CD4-positive, alpha-beta T cell treated with Interleukin-17A for 1 hour (primary cell): ENCODE measurements at places on chromosomes 7 and 10.

DNA sequence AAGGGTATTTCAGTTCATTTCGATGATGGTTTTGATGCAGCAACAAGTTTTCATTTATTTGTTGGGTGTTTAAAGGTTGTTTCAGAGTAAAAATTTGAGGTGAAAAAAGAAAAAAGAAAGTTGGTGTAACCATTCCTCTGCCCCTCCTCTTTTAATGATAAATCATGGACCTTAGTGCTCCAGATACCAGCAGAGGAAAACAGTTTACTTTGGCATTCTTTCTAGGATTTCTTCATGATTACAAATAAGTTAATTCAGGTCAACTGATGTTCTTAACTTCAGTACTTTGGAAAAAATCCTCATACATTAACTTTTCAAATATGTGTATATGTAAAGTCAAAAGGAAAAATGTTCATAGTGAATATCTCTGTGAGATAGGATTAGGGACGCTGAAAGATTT lies 2.0 kb upstream of the RBP4 start:
- DNase-seq, result no peak

DNA sequence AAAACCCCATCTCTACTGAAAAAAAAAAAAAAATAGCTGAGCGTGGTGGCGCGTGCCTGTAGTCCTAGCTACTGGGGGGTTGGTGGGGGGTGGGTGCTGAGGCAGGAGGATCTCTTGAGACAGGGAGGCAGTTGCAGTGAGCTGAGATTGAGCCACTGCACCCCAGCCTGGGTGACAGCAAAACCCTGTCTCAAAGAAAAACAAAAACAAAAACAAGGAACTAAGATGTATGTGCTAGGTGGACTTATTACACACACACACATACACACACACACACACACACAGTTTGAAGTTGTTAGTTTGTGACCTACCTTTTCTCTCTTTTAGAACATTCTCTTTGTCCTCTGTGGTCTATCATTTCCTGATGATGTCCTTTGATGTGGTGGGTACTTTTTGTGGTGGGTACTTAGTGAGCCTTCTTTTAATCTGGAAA lies 53.5 kb downstream of the EXOC6 start:
- peak; percentile 85 for DNase-seq

- no peak for DNase-seq
Measured at GRCh38 chr10:5828725-5829124, 15.5 kb upstream of the GDI2 start.

DNA sequence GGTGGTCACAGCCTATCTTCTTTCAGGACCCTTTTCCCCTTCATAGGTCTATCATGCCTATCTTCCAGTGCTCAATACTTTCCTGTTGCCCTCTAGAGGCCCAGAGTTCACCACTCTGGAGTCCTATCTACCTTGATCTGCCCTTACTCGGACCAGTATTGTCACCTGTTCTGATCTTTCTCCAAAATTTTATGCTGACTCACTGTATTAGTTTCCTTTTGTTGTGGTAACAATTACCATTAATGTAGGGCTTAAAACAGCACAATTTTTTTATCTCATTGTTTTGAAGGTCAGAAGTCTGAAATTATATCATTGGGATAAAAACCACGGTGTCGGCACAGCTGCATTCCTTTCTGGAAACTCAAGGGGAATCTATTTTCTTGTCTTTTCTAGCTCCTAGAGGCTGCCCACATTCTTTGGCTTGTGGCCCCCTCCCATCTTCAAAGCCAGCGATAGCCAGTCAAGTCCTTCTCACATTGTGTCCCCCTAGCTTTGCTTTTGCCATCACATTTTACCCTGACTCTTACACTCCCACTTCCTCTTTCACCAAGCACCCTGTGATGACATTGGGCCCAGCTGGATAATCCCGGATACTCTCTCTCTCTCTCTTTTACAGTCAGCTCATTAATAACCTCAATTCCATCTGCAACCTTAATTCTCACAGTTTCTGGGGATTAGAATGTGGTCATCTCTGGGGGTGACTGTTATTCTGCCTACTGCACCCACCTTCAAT lies 54.6 kb downstream of the TFAM start:
- DNase-seq, result no peak

GRCh38 chr7:2165239-2165609 lies 67.5 kb downstream of the MAD1L1 start:
- no peak for DNase-seq

DNA sequence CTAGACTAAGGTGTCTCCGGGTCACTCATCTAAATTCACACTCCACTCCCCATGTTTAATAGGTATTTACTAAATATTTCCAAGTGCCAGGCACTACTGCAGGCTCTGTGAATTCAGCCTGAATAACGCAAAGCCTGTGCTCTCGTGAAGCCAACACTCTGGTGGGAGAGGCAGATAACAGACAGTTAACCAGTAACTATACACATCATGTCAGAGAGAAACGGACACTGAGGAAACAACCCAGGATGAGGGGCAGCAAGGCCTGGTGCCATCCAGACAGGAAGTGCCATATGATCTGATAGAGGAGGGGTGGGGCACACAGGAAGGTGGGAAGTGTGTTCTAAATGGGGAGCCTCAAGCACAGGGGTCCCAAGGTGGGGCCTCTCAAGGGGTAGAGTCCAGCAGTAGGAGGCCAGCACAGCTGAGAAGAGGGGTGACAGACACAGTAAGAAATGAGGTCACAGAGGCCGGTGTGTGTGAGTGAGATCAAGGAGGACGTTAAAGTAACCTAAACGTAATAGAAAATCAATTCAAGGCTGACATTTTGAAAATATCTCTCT lies 85.3 kb downstream of the LARP4B start:
- no peak for DNase-seq

DNA sequence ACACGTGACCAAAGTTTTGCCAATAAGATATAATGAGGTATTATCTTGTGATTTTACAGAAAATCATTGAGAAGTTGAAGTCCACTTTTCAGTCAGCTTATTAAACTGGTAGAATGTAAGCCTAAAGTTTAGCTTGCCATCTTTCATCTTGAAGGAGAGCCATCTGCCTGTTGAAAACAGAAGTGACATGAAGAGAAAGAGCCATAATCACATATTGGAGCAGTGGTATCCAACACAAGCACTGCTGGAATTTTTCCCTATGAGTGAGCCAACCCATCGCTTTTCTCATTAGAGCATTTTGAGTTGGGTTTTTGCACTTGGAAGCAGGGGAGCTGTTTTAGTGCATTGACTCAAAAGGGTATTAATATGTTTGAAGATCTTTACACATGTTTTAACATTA lies 117.6 kb upstream of the FERD3L start:
- DNase-seq, result no peak

GRCh38 chr7:127404286-127405072 lies 12.0 kb upstream of the ZNF800 start:
- DNase-seq, result no peak

- no peak for DNase-seq
Measured at GRCh38 chr10:131650771-131651673, 249.8 kb upstream of the PPP2R2D start.
